ENCODE measurements at places on chromosomes 2 and 18. TPM values are rescaled to one million over a fixed set of nuclear protein-coding genes. Genes with fewer than 3 reads are reported as not detected.

DNA sequence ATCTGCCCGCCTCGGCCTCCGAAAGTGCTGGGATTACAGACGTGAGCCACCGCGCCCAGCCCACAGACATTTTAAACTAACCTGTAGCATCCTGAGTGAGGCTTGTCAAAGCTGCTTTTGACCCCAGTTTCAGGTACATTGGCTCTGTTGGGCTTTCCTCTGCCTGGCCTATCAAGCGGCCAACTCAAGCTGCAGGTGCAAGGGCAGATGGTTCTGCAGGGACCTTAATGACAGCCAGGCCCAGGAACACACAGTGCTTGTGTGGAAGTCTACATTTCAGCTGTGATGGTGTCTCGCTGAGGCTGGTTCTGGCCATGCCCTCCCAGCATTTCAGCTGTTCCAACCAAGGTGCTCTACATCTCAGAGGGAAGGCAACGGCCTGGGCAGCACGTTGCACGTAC, 18.4 kb downstream of the INPP4A start:
- DNase-seq: no peak

The PLCD4 gene
- 0.49 TPM for total RNA-seq

The MEIS1 gene
- total RNA-seq: 61.8 TPM

The DAPL1 gene
- total RNA-seq: not detected

GRCh38 chr2:69309351-69310110, 77.5 kb downstream of the GFPT1 start:
- DNase-seq: peak; percentile 51

DNA sequence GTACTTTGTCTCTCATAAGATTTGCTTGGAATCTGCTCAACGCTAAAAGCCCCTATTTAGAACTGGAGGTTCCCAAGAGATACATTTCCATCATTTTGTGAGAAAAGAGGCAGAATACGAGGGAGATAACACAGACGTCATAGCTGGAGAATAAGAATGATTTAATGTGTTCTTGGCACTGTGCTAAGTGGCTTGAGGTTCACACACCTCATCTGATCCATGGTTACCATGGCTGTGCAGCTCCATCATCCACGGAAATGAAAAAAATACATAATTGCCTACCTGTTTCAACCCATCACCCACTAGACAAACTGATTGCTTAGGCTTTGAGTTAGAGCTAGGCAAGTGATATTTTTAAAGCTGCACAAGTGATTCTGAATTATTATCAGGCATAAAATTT, 227.6 kb downstream of the SLC8A1 start:
- DNase-seq: no peak

DNA sequence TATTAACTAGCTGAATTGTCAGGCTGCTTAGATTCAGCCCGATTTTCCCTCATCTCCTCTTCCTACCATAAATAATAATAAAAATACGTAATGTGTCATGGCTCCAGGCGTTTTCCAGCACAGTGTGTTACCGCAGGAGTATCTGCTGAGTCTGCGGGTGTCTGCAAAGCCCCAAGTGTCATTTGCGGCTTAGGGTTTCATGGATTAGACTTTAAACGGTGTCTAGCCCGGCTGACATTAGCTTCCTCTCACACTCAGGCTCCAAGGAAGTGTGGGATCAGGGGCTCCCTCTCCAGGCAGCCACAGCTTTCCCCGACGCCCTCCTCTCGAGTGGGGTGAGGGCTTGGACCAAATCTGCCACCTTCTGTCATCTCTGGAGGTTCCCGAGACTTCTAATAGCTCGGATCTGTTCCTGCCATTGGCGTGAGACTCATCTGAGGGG, 14.1 kb upstream of the HOXD1 start:
- DNase-seq: no peak

- no peak for DNase-seq
Observed at GRCh38 chr2:160293391-160294091, 93.5 kb upstream of the ITGB6 start.

GRCh38 chr2:25548601-25549000, 124.8 kb downstream of the DTNB start:
- no peak for DNase-seq

DNA sequence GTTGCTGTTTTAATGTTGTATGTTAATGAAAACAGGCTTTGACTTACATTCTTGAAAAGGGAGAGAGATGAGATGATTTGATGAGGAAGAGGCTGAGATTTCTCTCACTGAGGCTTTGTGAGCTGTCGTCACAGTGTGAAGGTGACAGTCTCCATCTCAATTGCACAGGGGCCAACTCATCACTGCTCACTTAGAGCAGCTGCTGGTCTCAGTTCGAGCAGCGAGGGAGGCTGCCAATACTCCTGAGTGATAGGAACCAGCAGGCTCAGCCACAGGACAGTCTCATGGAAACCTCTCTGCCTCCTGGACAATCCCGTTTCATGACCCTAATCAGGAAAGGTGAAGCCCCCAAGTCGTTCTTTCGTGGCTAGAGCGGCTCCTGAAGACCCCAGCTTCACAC, 170.7 kb upstream of the SOX11 start:
- DNase-seq: no peak

- no peak for DNase-seq
Observed at GRCh38 chr2:179861027-179861415, 391 bp downstream of the ZNF385B start.

DNA sequence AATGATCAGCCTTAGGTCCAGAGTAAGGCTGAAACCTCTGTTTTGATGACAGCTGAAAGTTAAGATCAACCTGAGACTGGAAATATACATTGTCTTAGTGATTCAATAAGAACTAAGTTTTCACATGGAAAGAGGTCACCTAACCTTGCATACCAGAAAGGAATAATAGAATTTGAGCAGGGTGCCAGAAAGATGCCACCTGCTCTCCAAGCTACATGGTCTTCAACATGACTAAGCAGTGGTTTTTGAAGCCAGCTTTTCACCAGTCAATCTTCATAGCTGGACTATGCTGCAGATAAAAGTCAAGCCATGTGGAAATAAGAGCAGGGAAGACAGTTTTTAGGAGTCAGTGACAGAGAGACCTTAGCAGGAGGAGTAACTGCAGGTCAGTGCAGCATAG, 589.4 kb upstream of the SYT4 start:
- no peak for DNase-seq

The GRHL1 gene
- total RNA-seq: 7.2 TPM

DNA sequence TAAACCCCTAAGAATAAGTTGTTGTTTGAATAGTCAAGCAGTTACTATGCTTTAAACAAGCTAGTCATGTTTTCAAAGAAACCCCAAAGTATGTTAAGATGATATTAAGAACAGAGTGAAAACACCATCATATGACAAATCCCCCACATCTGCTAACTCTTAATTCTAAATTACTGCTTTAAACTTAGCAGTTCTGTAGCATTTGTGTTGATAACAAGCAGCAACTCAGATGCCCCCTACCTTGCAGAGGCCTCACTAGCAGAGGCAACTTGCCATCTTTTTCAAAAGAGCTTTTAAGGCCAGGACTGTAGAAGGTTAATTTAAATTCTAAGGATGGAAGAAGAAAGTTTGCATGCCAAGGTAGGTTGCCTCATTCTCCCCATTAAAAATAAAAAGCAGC, 376.2 kb downstream of the SETBP1 start:
- no peak for DNase-seq

DNA sequence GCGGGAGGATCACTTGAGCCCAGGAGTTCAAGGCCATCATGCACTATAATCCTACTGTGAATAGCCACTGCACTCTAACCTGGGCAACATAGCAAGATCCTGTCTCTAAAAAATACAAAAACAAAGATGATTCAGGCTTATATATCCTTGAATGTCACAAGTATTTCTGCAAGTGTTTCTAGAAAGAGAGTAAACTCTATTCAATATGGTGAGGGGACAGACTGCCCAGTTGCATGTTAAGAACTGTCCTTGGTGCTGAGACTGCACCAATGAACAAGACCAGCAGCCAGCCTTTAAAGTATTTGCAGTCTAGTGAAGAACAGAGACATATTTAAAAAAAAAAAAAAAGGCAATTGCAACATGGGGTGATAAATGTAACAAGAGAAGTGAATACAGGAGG, 16.4 kb downstream of the MAP3K19 start:
- no peak for DNase-seq

GRCh38 chr2:230234845-230235244, 9.3 kb downstream of the SP140 start:
- DNase-seq: no peak

GRCh38 chr2:73087311-73087710, 15.8 kb upstream of the SFXN5 start:
- no peak for DNase-seq

DNA sequence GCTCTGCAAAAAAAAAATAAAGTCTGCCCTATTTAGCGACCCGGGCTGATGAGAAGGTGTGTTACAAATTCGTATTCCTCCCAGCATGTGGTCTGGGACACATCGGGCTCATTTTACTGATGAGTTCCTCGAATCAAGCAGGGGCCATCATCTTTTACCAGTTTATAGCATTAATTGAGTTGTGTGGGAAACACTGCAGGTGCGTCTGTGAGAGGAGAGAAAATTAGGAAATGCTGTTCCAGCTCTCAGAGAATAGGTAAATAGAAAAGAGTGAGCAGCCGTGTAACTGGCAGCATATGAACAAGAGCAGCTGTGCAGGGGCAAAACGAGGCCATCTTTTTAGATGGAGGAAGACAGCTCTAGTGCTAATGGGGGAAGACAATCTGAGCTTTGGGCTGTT, 216.7 kb downstream of the SETBP1 start:
- DNase-seq: no peak

The GLI2 gene
- 9.2 TPM for total RNA-seq

DNA sequence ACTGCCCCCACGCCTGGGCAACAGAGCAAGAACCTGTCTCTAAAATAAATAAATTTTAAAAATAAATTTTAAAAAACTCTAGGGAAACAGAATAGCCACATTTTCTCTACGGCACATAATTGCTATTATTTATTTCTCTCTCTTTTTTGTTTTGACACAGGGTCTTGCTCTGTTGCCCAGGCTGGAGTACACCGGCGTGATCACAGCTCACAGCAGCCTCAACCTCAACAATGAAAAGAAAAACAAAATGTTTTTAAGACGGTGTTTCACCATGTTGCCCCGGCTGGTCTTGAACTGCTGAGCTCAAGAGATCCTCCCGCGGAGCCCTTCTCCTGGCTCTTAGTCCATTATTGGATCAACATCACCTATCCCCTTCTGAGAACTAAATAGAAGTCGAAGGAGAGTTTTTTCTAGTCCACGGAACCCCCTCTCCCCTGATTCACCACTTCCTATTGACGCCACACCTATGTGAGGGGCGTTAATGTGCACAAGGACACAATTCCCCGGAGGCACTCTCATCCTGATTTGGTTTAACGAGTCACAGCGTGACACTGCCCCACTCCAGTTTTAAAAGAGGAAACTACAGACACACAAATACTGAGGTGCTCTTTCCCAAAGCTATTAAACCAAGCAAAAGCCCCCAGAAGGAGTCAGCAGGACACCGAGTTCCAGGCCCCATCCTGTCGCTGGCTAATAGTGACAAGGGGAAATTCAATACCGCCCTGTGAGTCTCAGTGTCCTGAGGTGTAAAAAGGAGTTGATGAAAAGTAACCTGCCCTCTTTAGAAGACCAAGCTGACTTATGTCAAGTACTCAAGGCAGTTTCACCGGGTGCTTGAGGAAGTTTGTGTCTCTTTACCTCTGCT, 1.1 kb downstream of the NPC1 start:
- no peak for DNase-seq

GRCh38 chr2:119671016-119671415, 8.0 kb upstream of the TMEM177 start:
- no peak for DNase-seq

The COBLL1 gene
- total RNA-seq: 52.9 TPM

The TBR1 gene
- total RNA-seq: not detected

DNA sequence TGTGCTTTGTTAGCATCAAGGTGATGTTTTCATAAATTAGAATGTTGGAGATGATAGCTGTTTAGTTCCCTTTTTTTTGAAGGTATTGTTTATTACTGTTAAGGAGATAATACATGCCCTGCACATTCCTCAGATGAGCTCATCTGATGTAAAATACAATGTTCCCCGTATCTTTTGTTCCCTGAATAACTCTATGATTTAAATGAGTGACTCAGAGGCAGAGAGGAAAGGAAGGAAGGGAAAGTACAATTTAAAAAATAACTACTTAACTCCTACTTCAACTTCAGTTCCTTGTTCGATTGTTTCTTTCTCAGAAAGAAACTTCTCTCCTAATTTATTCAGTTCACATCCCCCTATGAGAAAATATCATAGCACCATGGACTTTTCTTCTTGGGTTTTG, 208.7 kb downstream of the KCNE4 start:
- DNase-seq: no peak

The SLC14A1 gene
- 96.9 TPM for total RNA-seq

DNA sequence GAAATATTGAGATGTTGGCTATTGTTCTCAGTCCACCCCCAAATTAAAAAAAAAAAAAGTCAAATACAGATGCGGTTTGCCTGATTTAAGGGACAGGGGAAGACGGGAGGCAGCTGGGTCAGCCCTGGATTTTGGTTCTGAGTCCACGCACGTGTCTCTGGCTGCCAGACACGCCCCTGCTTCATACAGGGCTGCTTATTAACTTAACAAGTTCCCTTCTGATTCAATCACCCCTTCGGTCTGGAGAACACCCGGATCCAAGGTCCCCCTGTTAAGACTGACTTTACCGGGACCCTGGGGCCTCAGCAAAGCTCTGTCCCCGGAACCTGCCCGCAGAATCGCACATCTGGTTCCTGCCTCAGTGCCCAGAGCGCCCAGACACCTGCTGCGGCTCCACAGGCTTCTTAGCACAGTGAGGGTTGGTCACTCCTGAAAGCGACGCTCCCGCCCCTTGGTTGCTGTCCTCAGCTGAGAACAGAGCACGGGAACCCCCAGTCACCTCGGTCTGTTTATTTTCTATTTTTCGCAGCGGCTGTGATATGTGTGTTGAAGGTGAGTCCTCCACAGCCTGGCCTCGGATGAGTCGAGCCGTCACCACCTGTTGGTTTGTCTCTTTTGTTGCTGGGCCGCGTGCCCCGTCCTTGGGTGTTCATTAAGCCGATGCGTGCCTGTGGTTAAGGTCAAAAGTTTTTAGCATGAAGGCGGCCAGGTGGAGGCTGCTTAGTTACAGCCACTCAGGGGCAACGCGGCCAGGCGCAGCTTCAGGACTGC, 57.2 kb downstream of the RTP5 start:
- peak; percentile 31 for DNase-seq

The KYNU gene
- total RNA-seq: 3.3 TPM

The CDH19 gene
- total RNA-seq: 4.0 TPM

GRCh38 chr2:227880460-227880859, 9.0 kb downstream of the DAW1 start:
- DNase-seq: no peak

The PPP1R7 gene
- total RNA-seq: 58.6 TPM

- DNase-seq: no peak
Observed at GRCh38 chr2:233813236-233814055, 35.3 kb downstream of the MROH2A start.

GRCh38 chr18:45326505-45326904, 288.8 kb upstream of the SLC14A2 start:
- DNase-seq: no peak

DNA sequence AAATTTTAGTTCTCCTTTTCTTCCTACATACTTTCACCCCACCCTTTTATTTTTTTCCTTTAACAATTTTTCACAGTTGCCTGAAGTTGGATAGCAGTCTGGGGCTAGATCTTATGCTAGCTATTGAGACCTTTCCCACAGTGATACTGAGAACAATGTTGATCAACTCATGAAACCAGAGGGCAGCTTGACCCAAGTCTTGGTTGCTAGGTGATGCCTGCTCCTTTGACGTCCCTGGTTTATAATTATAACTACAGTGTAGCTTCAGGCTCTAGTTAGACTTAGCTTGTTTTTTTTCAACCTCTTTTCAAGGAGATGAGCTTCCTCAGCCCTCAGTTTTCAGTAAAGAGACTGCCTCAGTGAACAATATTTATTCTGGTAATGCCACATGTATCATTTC, 648.5 kb downstream of the IRS1 start:
- peak; percentile 28 for DNase-seq

The IL36A gene
- total RNA-seq: not detected

Data from mucosa of gallbladder (tissue), 1 donor.